RWPE2 (cell line): ENCODE measurements at places on chromosomes 5 and 9.

DNA sequence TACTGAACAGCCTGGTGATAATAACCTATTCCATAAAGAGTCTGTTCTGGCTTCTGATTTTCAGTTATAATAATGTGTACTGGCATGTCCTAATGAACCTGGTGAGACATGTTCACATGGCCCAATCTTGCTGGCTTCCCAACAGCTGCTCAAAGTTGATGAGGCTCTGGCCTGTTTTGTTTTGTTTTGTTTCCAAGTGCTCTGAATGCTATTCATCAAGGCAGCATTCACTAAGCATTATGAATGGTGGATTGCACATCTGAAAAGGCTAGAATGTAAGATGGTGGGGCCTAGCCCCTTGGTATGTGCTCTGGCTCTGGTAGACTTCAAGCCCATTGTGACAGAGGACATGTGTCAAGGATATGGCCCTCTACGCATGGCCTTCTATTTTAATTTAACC, 388.5 kb downstream of the PSAT1 start:
- no peak for DNase-seq

- no peak for DNase-seq
Observed at GRCh38 chr5:174303437-174304045, 258.0 kb downstream of the NSG2 start.

DNA sequence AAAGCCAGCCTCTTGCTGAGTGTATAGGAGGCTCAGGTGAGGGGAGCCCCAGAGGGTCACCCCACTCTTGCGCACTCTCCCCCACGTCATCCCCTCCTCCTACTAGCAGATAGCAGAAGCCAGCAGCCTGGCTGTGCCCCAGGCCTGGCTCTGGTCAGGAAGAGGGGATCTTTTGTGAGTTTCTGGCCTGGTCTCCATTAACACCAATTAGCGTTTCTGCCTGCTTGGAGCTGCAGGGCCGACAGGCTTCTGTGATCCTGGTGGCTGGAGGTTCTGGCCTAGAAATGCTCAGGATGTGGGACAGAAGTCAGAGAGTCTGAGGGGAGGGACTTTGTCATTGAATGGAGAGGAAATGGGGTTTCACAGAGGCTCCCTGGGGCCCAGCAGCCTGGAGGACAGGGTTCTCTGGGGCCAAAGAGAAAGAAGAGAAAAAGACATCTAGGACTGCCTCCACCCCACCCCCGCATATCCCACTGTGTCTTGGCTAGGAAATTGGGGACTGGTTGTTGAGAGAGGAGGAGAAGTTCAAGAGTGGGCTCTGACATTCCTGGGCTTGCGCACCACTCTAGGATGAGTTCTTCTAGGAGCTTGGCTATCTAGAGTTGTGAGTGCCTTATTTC, 47.5 kb upstream of the ARAP3 start:
- no peak for DNase-seq

DNA sequence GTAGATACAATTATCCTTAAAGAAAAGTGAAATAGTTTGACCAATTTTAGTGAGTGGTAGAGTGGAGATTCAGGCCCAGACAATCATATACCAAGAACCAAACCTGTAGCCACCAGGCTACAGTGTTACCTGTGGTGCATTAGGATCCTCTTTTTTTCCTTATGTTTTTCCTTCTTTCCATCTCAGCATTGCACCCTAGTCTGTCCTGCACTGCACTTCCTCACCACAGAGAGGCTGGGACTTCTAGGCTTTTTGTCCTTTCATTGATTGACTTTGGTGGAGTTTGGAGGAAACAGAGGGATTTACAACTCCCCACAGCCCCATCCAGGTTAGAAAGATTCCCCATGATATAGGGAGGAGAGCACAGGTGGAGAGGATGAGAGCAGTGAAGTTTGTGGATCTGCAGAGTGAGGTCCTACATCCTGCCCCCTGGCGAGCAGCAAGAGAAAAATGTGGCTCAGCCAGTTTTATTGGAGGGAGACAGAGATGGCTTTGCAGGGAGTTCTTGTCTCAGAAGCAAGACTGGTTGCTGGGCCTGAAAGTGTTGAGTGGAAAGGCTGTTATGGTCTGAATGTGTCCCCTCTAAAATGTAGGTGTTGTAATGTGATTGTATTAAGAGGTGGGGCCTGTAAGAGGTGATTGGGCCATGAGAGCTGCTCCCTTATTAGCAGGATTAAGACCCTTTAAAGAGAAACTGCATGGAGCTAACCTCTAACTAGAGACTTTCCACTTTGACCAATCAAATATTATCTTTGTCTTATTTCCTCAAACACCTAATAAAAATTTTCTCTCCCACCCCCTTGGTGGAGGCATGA, 36.2 kb downstream of the KIF4B start:
- DNase-seq: no peak

GRCh38 chr9:91395553-91396471, 27.8 kb downstream of the NFIL3 start:
- no peak for DNase-seq

DNA sequence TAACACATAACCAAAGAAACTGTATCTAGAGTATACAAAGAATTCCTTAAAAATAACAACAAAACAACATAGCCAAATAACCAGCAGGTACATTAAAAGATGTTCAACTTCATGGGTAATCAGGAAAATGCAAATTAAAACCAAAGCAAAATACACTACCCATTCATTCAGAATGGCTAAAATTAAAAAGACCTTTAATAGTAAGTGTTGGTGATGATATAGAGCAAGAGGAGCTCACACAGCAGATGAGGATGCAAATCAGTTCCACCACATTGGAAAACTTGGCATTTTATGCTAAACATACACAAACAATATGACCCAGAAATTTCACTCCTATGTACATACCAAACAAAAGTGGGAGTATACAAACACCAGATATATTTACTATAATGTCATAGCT, 97.8 kb downstream of the DENND1A start:
- DNase-seq: no peak

DNA sequence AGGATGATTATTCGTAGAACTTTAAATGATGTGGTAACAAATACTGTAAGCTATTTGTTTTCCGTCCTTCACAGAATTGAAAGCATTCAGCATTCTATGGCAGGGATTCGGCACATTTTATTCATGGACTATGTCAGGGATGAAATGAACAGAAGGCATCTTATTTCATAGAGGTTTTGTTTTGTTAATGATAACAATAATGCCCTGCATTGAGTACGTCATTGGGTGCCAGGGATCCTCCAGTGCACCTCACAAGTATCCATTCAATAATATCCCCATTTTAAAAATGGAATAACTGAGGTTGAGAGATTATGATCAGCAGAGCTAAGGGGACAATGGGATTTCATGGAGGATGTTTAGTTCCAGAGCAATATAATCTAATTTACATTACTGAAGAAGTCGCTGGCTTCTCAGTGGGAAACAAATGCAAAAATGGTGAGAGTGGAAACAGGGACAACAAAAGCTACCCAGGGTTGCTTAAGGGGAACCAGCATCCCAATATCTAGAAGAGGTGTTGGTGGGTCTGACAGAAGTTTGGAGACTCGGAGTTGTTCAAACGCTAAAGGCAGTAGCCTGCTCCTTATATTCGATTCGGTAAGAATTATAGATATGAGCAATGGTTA, 985.7 kb upstream of the WWC1 start:
- no peak for DNase-seq

DNA sequence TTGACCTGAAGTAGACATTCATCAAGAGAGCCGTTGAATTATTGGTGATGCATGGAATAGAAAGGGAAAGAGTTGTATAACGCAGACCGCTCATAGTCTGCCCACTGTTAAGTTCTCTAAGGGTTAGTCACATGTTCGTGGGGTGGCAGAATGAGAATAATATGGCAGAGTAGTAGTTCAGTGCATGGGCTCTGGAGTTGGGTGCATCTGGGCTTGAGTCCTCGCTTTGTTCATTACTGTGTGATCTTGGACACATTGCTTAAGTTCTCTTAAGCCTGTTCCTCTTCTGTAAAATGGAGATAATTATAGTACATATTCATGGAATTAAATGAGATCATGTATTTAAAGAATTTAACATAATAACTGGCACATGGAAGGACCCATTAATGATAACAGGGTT, 23.6 kb downstream of the TNPO1 start:
- DNase-seq: no peak

DNA sequence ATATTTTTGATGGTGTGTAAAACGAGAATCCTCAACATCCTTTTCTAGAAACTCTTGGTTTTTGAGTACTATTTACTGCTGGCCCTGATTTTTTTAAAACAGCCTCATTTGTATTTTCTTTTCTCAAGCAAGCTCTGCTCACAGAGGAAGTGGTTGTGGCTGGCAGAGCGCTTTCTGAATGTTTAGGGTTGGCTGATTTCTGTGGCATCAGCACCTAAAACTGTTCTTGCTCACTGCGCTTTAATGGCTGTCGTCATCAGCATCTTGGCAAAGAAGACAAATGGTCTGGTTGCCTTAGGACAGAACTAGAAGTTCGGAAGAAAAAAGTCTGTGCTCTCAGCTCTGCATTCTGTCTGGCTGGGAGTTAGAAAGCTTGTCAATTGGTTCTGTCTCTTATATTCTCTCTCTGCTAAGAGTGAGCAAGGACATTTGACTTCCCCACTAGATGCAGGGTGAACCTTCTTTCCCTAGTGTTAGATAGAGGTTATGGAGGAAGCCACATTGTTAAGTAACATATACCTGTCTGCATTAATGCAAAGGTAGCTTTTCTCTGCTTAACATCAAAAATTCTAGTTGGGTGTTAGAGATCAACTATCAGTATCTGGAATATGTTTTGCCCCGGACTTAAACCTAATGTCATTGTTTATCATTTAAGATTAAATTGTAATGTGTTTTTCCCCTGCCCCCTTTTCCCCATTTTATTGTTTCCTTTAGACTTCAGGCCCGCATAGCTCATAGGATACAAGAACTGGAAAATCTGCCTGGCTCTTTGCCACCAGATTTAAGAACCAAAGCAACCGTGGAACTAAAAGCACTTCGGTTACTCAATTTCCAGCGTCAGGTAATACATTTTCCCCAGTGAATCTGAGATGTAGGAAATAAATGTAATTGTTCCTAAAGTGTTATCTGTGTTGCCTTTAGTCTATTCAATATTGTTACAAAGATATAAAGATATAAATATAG, 39.0 kb downstream of the SMARCA2 start:
- no peak for DNase-seq

GRCh38 chr9:136074706-136075105, 20.4 kb downstream of the NACC2 start:
- peak; percentile 56 for DNase-seq

GRCh38 chr5:133924221-133924920, 44.1 kb downstream of the C5orf15 start:
- DNase-seq: no peak

DNA sequence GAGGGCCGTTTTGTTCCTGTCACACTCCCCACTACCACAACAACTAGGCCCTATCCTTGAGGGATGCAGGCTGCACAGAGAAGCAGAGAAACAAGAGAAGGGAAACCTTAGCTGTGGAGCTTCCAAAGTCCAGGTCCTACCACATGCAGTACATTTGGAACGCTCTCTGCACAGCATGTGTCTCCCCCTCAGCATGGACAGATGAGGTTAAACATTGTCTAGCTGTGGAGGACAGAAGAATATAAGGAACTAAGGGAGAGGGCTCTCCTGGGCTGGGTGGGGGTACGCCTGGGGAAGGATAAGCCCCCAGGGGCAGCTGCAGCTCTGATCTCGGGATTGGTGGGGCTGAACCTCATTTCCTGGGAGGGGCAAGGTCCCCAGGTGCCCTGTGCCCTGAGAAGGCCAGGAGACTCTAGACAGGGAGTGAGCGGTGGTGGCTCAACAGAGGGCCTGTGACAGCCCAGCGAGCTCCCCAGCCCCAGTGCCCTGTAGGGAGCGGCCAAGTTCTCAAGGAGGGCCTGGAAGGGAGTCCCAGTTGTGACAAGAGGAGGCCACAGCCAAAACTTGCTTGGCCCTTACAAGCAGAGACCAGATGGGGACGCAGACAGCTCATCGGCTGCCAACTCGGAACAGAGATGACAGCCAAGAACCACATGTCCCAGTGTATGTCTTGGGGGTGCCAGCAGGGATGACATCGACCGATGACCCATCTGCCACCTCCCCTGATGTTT, 30.1 kb downstream of the TSPAN17 start:
- no peak for DNase-seq

GRCh38 chr5:1017691-1018455, 9.3 kb downstream of the NKD2 start:
- DNase-seq: no peak

DNA sequence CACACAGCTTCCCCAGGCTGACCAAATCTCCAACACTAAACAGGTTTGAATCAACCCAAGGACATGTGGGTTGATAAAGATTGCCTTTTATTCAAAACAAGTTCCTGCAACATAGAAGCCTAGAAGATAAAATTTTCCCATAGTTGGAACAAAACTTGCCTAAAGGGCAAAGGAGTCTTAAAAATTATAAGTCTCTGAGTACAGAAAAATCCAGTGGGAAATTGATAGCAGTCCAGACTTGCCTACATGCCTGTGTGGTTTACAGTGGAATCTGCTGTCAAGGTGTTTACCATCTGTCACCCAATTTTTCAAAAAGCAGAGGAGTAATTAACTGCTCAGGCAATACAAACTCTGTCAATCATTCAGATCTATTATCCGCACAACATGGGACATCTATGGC, 168.2 kb downstream of the PPP2R2B start:
- no peak for DNase-seq

GRCh38 chr9:101176384-101176783, 147.9 kb downstream of the PLPPR1 start:
- DNase-seq: no peak

DNA sequence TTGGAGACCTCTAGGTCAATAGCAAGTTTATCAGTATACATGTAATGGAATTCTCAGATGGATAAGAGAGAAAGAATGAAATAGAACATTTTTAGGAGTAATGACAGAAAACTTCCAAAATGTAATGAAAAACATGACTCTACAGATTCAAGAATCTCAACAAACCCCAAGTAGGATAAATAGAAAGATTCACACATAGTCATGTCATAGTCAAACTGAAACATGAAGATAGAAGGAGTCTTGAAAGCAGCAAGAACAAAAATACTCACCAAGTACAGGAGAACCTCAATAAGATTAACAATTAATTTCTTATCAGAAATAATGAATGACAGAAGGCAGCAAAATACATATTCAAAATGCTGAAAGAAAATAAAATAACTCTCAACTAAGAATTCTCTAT, 164.5 kb downstream of the SPATA31D1 start:
- DNase-seq: no peak
